ENCODE measurements at places on chromosomes 5 and 9.

DNA sequence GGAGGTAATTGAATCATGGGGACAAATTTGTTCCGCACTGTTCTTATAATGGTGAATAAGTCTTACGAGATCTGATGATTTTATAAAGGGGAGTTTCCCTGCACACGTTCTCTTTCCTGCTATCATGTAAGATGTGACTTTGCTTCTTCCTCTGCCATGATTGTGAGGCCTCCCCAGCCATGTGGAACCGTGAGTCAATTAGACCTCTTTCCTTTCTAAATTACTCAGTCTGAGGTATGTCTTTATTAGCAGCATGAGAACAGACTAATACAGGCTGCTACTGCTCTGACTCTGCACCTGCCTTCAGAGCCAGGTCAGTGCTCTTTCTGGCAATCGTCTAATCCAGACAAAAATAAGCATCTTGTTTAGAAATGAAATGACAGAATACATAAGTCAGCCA lies 479.2 kb upstream of the TUSC1 start:
- DNase-seq = no peak

- no peak for DNase-seq
Observed at GRCh38 chr9:136352682-136353081, 10.9 kb downstream of the DNLZ start.

DNA sequence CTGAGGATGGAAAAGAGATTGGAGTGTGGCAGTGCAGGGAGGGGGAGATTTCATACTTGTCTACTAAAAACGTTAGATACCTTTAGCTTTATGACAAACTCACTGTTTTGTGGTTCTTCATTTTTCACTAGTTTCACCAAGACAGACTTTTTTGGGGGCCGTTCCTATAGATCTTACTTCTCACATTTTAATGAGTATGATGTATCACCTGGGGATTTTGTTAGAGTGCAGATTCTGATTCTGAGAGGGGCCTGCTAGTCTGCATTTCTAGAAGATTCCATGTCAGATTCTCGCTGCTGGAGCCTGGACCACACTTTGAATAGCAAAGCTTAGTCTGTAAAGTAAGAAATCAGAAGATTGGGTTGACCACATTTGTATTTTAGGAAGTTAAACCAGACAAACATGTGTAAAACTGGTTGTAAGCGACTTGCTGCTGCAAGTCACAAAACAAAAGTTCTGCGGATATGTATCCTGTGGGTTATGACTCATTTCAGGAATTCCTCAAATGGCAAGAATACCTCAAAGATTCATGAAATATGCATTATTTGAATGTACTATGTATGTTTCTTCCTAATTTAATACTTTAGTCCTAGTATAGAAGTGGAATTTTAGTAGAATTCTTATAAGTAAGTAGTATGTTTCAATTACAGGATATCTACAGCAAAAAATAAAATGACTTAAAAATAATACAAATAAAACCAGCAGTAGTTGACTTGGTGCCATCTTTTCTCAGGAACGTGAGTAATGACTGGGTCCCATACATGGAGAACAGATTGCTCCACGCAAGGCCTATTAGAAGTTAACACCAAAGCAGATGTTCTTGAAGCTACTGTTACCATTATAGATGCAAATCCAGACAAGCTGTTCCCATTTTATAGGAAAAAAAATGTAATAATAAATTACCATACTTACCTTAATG lies 27.8 kb downstream of the NFIL3 start:
- DNase-seq = peak; percentile 87

GRCh38 chr5:145293716-145294115 lies 541.4 kb downstream of the PRELID2 start:
- no peak for DNase-seq

DNA sequence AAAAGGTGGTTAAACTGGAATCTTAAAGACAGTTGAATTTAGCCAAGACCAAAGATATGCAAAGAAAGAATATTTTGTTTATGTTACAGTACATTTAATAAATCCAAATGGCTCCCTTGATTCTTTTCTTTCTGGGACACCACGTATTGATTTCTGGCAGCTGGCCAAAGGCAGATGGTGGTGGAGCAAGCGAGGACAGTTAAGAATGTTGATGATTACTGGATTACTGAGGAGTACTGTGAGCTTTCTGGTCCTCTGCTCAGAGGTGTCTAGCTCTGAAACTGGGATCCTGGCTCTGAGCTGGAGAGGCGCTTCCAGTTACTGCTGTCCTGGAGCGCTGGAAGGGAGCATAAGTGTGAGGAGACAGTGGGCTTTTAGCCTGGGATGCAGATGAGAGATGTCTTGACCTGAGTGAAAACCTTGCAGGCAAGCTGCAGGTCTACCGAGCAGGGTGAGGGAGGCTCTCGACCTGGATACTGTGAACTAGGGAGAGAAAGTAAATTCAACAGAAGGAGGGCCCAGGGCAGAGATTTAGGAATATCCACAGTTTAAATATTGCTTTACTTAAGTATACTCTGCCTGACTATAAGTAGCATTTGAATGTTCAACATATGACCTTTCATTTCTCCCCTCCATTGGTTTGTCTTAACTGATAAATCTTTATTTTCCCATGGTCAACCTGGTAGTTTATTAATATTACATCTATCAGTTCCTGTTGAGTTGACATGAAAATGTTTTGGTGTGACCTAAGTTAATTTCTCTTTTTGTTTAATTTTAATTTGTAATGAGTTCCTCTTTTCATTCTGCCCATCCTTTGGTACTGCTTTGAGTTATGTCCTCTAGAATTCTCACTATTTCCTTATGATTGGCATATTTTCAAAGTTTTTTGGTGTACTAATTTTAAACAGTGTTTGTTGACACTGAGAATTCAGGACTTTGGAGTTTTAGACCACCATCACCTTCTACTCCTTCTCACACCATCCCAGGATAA lies 3.7 kb downstream of the SYK start:
- DNase-seq = peak; percentile 24

GRCh38 chr5:177378884-177379883 lies 5.0 kb upstream of the SLC34A1 start:
- DNase-seq = peak; percentile 47

- no peak for DNase-seq
Observed at GRCh38 chr5:98604721-98605425, 168.6 kb upstream of the RGMB start.

- DNase-seq = no peak
Observed at GRCh38 chr9:132647806-132648205, 22.0 kb downstream of the DDX31 start.

DNA sequence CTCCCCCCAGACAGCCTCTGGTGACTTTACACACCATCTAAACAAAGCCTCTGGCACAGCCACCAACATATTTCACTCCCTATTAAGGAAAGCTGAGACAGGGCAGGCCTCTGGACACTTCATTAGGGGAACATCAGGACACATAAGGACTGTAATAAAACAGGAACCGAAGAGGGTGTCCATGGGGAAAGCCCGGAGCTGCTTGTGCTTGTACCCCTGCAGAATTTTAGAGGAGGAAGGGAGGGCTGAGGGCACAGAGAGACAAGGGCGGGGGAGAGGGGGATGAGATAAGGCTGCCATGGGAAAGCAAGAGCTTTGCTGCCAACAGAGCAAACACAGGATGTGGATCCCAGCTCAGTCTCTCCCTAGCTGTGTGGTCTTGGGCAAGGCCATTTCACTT lies 138.4 kb downstream of the ASTN2 start:
- no peak for DNase-seq

- peak; percentile 13 for DNase-seq
Observed at GRCh38 chr5:134738963-134739661, 764 bp downstream of the CAMLG start.

GRCh38 chr5:107744418-107745330 lies 73.9 kb upstream of the EFNA5 start:
- no peak for DNase-seq

- no peak for DNase-seq
Observed at GRCh38 chr5:110790673-110791072, 51.9 kb downstream of the SLC25A46 start.

GRCh38 chr5:64295101-64295500 lies 129.5 kb downstream of the RNF180 start:
- no peak for DNase-seq

DNA sequence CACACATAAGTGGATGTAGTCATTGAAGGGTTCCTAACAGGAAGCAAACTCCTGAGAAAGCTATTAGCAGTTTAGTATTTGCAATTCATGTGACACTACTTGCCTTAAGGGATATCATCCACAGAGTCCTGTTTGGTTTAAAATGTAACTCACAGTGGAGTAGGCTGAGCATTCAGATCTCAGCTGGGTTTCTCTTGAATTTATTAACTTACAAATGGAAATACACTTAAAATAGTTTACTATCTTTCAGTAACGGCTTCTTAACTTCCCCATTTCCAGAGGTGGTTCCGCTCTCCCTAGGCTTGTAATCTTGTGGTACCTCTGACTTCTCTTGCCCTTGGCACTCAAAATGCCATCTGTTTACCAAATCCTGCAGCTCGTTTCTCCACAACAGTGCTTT lies 660.7 kb upstream of the ADAMTS16 start:
- no peak for DNase-seq

- DNase-seq = no peak
Observed at GRCh38 chr5:132778129-132778528, 1.1 kb upstream of the SEPTIN8 start.

DNA sequence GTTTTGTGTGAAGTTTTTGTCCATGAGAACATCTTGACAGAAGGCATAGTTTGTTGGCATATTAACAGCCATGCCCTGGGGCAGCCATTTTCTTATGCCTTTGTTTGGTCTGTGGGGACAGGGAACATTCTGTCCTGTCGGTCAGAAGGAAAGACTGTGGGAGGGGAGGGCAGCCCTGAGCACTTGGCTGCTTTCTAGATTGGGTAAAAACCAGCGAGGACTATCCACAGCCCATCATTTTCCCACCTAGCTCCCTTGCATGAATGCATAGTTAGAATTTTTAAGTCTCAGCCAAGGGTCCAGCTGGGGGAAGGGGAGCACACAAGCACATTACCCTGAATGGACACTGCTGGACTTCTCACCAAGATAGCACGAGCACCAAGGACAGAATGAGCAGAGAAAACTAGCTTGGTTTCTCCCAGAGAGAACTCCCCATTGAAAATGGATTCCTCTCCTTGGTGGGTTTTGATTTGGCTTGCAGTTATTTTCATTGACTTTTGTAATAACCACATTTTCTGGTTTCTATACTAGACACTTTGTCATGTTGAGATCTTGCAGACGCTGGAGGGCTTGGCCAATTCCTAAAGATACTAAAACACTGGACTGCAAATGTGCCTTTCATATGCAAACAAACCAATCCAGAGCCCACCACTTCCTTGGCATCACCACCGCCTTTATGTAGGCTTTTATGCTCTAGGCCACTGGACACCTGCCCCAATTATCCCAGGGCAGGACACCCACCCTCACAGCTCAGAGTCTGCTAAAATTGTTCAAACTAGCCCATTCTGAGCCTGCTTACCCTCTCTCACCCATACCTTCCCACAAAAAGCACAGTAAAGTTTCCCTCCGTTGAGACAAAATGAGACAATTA lies 129.9 kb downstream of the BOD1 start:
- DNase-seq = no peak

DNA sequence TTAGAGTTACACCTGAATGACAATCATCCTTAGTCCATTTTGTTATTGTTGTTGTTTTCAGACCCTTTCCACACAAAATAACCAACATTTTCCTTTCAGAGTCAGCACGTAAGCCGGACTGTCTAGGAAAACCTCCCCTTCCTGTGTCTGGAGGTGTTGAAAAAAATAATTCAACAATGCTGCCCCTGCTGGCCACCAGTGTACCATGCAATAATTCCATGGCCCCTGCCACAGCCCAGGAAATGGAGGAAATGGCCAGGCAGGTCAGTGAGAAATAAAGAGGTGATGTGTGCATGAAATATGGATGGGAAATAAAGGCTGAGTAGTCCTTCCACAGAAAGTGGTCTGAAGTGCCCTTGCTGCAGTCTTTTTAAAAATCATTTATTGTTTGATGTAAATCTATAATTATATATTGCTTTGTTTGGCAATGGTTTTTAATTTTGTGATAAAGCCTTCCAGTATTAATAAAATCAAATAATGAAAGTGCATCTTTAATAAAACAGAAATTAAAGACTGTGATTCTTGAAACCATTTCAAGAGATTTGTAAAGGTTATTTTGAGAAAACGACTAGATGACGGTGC lies 152.8 kb upstream of the PAPPA start:
- no peak for DNase-seq

GRCh38 chr9:106228861-106229260 lies 534.5 kb downstream of the TMEM38B start:
- DNase-seq = no peak

DNA sequence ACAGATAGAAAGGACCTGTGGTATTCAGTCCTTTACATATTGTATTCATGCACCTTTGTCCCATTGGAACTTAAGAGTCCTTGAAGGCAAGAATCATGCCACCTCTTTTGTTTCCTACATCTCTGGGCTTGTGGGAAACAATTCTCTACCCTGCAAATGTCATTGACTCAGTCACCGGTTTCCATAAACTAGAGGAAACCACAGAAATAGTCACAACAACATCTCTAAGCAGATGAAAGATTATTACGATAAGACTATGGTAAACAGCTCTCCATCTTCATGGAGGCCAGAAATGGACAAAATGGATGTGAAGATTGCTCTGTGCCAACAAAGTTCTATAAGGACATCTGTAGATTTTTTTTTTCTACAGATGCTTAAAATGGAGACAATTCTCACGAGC lies 165.5 kb downstream of the PIK3R1 start:
- no peak for DNase-seq

DNA sequence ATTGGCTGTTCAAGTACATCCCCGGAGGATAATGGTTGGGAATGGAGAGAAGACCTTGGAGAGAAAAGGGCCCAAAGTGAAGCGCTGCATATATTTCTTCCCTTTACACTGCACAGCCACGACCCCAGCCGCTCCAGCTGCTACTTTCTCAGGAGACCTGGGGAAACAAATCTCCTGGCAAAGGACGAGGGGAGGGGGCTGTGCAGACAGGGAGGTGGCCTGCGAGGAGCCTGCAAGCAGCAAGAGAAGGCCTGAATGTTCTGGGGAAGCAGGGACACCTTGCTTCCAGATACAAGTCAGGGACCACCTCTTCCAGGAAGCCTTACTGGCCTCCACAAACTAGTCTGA lies 739 bp upstream of the PDLIM4 start:
- DNase-seq = no peak

DNA sequence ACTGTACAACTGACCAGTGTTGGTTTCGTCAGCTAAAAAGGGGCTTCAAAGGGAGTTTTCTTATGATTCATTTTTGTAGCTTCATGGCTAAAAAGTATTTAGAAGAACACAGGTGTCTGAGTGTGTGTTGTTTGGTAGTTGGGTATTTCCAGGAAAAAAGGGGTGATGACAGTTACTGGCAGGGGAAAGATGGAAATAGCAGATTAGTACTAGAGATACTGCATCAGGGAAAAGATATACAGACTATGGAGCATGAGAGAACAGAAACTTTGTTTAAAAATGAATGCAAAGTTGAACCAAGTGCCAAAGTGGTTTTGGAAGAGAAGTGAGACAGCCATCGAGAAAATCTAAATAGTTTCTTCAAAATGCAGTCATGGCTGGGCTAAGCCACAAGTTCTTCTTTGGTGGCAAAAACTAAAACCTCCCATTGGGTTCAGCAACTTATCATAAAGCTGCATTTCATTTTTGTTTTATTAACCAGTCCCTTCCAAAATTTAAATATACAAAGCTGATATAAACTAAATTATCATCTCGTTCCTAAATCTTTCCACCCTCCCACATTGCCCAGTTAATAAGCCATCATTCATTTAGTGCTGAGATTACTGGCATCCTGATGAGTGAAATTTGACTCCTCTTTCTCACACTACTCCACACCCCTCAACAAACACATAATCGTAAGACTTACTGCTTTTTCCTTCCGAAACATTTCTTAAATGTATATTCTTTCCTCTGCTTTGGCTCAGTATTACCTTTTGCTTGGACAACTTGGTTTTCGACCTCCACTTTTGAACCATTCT lies 33.5 kb downstream of the ELL2 start:
- peak; percentile 34 for DNase-seq

GRCh38 chr9:127058645-127059021 lies 63.8 kb downstream of the ANGPTL2 start:
- no peak for DNase-seq
